ENCODE measurements at places on chromosomes 12 and 14. TPM values are rescaled to one million over a fixed set of nuclear protein-coding genes. Genes with fewer than 3 reads are reported as not detected.

The C12orf60 gene
- polyA plus RNA-seq, result 0.57 TPM

The FOXG1 gene
- polyA plus RNA-seq, result not detected

The LMNTD1 gene
- not detected for polyA plus RNA-seq

The LRRC23 gene
- polyA plus RNA-seq, result 2.4 TPM

The SPPL3 gene
- 18.8 TPM for polyA plus RNA-seq

The SRRM4 gene
- polyA plus RNA-seq, result not detected

The IAPP gene
- polyA plus RNA-seq, result not detected

The SPTB gene
- polyA plus RNA-seq, result 0.29 TPM

The HOXC6 gene
- polyA plus RNA-seq, result not detected

The ADCY4 gene
- polyA plus RNA-seq, result 0.31 TPM

The TAS2R14 gene
- polyA plus RNA-seq, result 0.81 TPM

GRCh38 chr14:84465880-84466279 lies 1064.1 kb upstream of the FLRT2 start:
- H3K4me1 ChIP-seq, result no peaks in the 10 kb centered on the region
- no peak overlapping the region for H3K4me3 ChIP-seq

DNA sequence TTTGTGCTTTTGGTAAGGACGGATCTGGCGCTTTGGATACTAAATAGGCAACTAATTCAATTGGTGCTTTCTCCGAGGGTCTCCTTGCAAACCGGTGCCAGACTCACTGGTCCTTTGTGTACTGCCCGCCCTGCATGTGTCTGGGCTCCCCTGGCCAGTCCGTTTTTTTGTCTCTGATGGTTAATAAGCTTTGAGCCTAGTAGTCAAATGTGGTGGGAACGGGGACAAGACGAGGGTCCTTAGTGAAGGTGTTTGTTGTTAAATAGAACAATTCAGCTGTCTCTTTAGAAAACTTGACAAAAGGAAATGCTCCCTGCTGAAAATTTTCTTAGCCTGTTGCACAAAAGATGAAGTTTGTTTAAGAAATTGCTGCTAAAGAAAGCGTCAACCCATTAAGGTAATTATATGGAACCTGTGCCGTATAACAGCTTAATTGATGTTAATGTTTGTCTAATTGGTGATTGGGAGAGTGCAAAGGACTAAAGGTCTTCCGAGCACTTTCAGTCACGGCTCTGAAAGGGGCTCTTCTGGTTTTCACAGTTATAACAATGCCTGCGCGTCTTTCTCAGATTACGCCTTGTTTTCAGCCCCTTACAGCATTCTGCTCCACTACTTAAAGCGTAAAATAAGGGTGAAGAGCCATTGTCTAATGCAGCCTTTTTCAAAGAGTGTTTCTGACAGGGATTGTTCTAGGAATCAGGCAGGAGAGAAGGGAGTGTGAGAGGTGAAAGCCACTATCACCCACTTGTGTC lies 537.4 kb downstream of the PRKD1 start:
- H3K27me3 ChIP-seq, result no peaks in the 10 kb centered on the region
- H3K27ac ChIP-seq, result no peak overlapping the region
- no peak for DNase-seq
- H3K36me3 ChIP-seq, result no peaks in the 10 kb centered on the region
- H3K4me1 ChIP-seq, result no peaks in the 10 kb centered on the region

DNA sequence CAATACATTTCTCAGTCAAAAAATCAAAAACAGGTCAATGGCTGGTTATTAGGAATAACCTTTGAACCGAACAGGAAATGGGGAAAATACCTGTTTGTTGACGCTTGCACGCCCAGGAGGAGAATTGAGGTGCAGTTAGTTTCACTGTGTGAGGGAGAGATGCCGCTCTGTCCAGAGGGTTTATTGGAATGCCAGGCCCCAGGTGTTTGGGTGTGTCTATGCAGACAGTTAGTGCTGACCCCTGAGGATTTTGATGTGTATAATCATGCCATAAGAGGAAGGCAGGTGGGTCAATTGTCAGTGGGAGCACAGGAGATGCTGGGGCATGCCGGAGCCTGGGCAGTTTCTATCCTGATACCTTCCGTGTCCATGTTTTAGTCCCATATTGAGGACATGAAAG lies 100.8 kb upstream of the DIO3 start:
- no peak overlapping the region for H3K27ac ChIP-seq
- H3K27me3 ChIP-seq, result peaks cover 14% of the 10 kb centered on the region
- no peaks in the 10 kb centered on the region for H3K36me3 ChIP-seq
- H3K4me1 ChIP-seq, result no peaks in the 10 kb centered on the region

GRCh38 chr12:89041078-89041477 lies 311.2 kb downstream of the DUSP6 start:
- no peak overlapping the region for H3K4me3 ChIP-seq
- no peak for DNase-seq
- peaks cover 39% of the 10 kb centered on the region for H3K4me1 ChIP-seq
- H3K27me3 ChIP-seq, result no peaks in the 10 kb centered on the region

GRCh38 chr12:126389220-126389841 lies 1324.1 kb downstream of the AACS start:
- no peak overlapping the region for H3K4me3 ChIP-seq
- H3K27me3 ChIP-seq, result no peaks in the 10 kb centered on the region
- DNase-seq, result no peak
- no peaks in the 10 kb centered on the region for H3K4me1 ChIP-seq
- no peaks in the 10 kb centered on the region for H3K36me3 ChIP-seq

DNA sequence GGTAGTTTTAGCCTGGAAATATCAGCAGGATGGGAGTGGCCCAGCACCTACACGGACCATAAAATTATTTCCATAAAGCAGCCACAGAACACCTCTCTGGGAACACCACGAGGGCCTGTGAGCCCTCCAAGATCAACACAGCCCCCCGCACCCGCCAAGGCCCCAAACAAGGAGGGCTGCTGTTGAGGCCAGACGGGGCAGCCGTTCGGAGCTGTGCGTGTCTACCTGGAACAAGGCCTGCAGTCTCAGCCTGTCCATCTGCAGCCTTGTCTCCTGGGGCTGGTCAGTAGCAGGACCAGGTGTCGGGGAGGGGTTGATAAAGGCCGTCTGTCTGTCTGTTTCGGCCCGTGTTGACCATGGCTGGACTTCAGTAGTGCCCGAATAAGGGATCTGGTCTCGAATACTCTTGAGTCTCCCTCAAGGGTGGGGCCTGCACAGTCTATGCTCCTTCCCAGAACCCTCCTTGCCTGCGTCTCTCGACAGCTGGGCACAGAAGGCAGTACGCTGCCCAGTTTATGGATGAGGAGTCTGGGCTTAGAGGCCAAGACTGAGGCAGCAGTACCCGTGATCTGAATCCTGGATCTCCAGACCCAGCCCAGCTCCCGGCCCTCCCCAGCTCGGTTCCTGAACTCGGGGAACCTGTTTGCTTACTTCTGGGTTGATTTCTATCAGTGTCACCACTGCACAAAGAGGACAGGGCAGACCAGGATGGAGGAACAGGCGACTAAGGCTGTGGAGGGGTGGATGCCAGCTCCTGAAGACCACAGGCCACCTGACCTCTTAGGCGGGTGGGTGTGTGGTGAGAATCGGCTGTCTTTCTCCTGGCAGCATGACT lies 23.1 kb upstream of the DLK1 start:
- no peaks in the 10 kb centered on the region for H3K4me1 ChIP-seq
- no peak overlapping the region for H3K27ac ChIP-seq
- DNase-seq, result no peak
- H3K27me3 ChIP-seq, result peaks cover 12% of the 10 kb centered on the region

- peaks cover 47% of the 10 kb centered on the region for H3K4me1 ChIP-seq
- H3K27ac ChIP-seq, result peak overlapping the region; percentile 72
- peak; percentile 61 for DNase-seq
- peaks cover 6% of the 10 kb centered on the region for H3K27me3 ChIP-seq
Observed at GRCh38 chr14:24436355-24437019, 6.1 kb downstream of the SDR39U1 start.

DNA sequence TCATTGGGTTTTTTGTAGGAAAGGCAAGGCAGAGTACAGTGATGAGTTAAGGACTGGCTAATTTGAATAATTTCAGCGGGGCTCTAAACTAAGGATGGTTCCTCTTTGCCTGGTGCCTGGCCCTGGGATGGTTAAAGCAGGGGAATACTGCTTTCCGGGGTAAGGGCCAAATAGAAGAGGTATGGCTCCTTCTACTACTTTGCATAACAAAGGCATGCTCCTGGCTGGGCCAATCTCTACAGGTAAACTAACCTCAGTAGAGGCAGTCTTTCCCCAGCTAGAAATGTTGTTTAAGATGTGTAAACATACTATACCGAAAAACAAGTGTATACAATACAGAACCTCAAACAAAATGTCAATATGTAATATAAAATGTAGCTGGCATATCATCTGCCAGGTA lies 1239.0 kb downstream of the SLC16A7 start:
- DNase-seq, result no peak
- no peak overlapping the region for H3K4me3 ChIP-seq
- no peaks in the 10 kb centered on the region for H3K27me3 ChIP-seq
- no peaks in the 10 kb centered on the region for H3K36me3 ChIP-seq
- H3K27ac ChIP-seq, result no peak overlapping the region

DNA sequence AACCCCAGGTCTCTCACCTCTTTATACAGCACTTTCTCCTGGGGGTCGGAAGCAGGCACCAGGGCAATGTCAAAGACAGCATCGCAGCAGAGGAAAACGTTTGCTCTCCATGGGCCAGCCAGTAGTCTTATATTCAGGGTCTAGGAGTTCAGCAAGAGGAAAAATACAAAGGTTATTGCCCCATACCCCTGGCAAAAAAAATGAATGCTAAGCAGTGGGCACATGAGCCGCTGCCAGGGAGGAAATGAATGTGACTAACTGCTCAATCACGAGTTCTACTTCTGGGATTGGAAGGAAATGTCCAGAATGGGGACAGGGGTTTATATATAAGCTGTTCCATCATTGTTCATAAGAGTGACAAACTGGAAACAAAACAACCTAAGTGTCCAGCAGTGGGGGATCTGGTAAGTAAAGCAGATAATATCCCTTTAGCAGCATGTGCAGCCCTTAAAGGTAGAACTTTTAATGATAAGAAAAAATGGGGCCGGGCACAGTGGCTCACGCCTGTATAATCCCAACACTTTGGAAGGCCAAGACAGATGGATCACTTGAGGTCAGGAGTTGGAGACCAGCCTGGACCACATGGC lies 53.8 kb downstream of the PHETA1 start:
- no peak for DNase-seq
- no peaks in the 10 kb centered on the region for H3K36me3 ChIP-seq
- H3K27ac ChIP-seq, result no peak overlapping the region
- no peak overlapping the region for H3K4me3 ChIP-seq

GRCh38 chr12:50595667-50596066 lies 90.9 kb downstream of the DIP2B start:
- DNase-seq, result no peak
- H3K4me1 ChIP-seq, result peaks cover 23% of the 10 kb centered on the region
- H3K36me3 ChIP-seq, result no peaks in the 10 kb centered on the region

- no peak for DNase-seq
- H3K36me3 ChIP-seq, result no peaks in the 10 kb centered on the region
- no peaks in the 10 kb centered on the region for H3K4me1 ChIP-seq
- no peaks in the 10 kb centered on the region for H3K27me3 ChIP-seq
Observed at GRCh38 chr12:127327986-127328385, 939.0 kb upstream of the TMEM132C start.

DNA sequence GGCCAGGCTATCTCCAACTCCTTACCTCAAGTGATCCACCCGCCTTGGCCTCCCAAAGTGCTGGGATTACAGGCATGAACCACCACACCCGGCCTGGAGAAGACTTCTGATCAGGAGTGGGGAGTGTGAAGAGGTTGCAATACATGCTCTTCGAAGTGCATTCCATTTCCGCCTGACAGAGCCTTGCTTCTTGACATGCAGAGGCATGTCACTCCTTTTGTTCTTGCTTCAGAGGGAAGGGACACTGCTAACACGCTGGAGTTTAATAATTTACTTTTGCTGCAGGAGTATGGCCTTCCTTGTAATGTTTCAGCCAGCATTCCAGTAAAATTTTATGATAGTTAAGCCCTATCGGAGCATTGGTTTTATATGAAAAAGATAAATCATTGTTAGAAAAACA lies 74.9 kb downstream of the SLC25A47 start:
- H3K27me3 ChIP-seq, result peaks cover 7% of the 10 kb centered on the region
- H3K36me3 ChIP-seq, result peaks cover 4% of the 10 kb centered on the region
- no peak for DNase-seq
- H3K4me1 ChIP-seq, result peaks cover 60% of the 10 kb centered on the region
- no peak overlapping the region for H3K27ac ChIP-seq

DNA sequence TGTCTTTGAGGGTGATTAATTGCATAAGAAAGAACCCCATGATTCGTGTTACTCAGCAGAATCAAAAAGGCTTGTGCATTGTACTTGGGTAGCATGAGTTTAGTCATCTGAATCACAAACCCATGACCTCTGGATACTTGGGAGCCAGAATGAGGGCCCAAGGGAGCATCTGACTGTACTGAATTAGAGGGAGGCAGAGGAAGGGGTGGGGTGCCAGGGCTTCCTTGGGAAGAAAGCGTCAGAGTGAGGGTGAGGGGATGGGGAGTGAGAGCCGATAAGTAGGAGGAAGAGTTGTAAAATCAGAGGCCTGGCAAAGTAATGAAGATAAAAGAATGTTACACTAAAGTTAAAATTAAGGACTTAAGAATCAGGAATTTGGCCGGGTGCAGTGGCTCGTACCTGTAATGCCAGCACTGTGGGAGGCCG lies 29.8 kb downstream of the GPRC5D start:
- H3K4me1 ChIP-seq, result no peaks in the 10 kb centered on the region
- no peak overlapping the region for H3K4me3 ChIP-seq

GRCh38 chr14:92259613-92260357 lies 63.2 kb upstream of the SLC24A4 start:
- no peaks in the 10 kb centered on the region for H3K36me3 ChIP-seq
- no peak for DNase-seq
- no peak overlapping the region for H3K4me3 ChIP-seq

- no peak overlapping the region for H3K4me3 ChIP-seq
- H3K27ac ChIP-seq, result no peak overlapping the region
- peaks cover 4% of the 10 kb centered on the region for H3K36me3 ChIP-seq
- H3K27me3 ChIP-seq, result peaks cover 2% of the 10 kb centered on the region
- DNase-seq, result no peak
- no peaks in the 10 kb centered on the region for H3K4me1 ChIP-seq
Observed at GRCh38 chr12:40045656-40046055, 60.2 kb downstream of the SLC2A13 start.

- no peaks in the 10 kb centered on the region for H3K4me1 ChIP-seq
- no peak overlapping the region for H3K4me3 ChIP-seq
- H3K27ac ChIP-seq, result no peak overlapping the region
- no peaks in the 10 kb centered on the region for H3K36me3 ChIP-seq
- H3K27me3 ChIP-seq, result no peaks in the 10 kb centered on the region
Observed at GRCh38 chr14:44170101-44170500, 337.0 kb downstream of the FSCB start.

DNA sequence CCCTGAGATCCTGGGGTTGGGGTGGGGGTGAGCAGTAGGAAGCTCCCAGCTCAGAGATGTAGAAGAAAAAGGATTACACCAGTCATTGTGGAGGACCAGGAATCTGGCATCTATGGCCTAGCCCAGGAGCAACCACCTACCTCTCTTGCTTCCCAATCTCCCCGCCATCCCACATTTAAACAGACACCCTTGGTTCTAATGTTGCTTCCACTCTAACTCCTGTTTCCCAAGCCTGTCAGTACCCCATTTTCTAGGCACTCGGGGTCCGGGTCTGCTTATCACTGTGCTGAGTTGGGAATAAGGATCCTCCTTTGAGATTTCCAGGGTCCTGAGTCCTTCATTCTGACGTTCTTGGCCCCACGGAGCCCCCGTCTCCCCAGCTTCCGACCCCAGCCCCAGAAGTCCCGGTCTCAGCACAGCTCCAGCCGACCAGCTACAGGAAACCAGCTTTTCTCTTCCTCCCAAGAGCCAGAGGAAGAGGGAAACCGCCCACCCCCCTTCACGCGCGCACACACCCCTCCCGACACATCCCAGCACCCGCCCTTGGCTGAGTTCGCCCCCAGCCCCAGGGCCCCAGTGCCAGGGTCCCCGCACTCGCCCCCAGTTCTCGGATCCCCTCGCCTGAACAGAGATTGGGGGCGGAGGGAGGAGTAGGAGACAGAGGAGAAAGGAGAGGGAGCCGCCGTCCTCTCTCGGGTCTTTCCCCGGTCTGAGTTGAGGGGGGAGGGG lies 1.2 kb downstream of the ITGA5 start:
- peak; percentile 52 for DNase-seq
- H3K27me3 ChIP-seq, result peaks cover 35% of the 10 kb centered on the region
- peak overlapping the region; percentile 97 for H3K27ac ChIP-seq
- H3K4me3 ChIP-seq, result peak overlapping the region; percentile 97

All from immature natural killer cell (primary cell).